Lung (tissue), 17 donors: ENCODE measurements at places on chromosomes 5 and 9.

- no peak for DNase-seq
Observed at GRCh38 chr5:131382407-131383395, 118.8 kb downstream of the CDC42SE2 start.

GRCh38 chr5:125582352-125582751 is 835.9 kb upstream of the ZNF608 start:
- DNase-seq = peak; percentile 93

- DNase-seq = no peak
Observed at GRCh38 chr9:78004478-78005229, 27.0 kb downstream of the GNAQ start.

DNA sequence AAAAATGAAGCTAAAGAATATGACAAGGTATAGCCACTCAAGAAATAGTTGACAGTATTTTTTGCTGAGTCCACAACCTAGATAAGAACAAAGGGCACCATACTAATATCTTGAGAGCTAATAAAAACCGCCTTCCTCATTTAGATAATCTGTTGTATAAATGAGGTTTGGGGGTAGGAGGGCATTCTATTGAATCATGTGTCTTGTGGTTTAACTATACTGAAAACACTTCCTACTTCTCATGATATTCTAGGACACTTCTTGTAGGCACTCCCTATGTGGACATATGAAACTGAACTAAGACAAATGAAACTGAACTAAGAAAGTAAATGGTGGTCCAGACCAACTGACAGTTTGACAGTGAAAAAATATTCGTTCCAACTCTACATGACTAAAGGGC is 1268.5 kb upstream of the C9orf72 start:
- no peak for DNase-seq

- DNase-seq = no peak
Observed at GRCh38 chr9:135033487-135033886, 54.0 kb upstream of the OLFM1 start.

- no peak for DNase-seq
Observed at GRCh38 chr9:137540536-137540935, 9.7 kb downstream of the PNPLA7 start.
